ENCODE measurements at places on chromosomes 13 and 19.

DNA sequence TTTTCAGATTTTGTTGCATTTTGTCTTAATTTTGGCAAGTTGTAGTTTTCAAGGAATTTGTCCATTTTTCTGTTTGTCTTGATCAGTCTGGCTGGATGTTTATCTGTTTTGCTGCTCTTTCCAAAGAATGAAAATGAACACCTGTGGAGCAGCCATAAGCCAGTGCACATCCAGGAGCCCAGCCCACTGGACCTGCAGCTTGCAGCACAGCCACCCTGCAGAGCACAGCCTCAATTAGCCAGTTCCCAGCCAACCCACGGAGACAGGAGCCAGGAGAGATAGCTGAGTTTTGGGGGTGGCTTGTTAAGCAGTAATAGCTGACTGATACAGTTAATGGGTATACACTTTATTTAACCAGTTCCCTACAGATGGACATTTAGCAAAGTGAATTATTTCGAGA, 38.0 kb upstream of the URI1 start:
- no peak for DNase-seq

DNA sequence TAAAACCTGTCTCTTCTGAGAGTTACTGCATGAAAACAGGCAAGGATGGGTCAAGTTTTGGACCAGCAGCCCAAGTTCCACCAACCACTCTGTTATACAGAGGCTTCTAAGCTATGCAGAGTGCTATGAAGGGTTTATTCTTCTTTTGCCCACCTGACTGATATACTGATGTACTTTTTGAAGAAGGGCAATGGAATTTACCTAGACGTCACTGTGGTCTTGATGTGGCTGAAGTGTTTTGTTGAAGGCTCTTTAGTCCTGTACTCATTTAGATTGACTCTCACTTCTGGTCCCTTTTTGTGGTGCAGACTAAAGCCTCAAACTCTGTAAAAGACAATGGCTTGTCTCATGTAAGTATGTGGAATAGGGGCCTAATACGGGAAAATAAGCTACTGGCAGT, 92.0 kb downstream of the DGKH start:
- no peak for DNase-seq

- peak; percentile 77 for DNase-seq
These were observed 11.5 kb upstream of the CCDC97 start for GRCh38 chr19:41298348-41298964.

DNA sequence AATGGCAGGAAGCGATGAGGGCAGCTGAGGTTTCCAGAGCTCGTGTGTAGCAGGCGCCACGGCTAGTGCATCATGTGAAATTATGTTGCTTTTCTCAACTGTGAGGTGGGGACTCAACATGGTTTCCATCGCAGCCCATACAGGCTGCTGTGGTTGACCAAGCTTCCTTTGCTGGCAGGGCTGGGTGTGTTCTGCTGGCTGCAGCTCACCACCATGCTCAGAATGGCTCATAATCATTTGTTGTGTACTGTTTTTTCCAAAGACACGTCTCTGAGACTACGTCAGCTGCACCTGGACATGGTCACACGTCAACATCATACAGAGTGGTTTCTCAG, 16.1 kb upstream of the RASA3 start:
- DNase-seq: no peak

DNA sequence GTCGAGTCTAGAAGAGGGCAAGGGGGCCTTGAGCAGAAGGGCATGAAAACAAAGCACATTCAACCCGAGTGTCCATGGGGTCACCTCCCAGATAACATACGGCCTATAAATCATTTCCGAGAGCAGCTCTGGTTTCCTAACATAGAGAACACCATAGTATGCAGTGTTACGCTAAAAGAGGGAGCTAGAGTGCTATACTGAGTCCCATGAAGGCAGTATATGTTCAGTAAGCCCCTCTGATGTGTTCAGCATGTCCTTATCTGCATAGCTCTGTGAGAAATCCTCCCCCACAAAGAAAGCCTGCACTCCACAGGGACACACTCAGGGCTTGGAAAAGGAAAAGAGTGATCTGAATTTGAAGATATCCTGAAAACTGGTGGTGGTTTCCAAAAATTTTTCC, 175.4 kb downstream of the FLT1 start:
- DNase-seq: no peak

GRCh38 chr13:112119192-112120030, 52.5 kb downstream of the SOX1 start:
- DNase-seq: no peak

- DNase-seq: no peak
These were observed at the start of gene ATXN8OS for GRCh38 chr13:70107498-70108281. Gene ATXN8OS (plus strand): TSS chr13:70107826.

- DNase-seq: no peak
These were observed 5.9 kb upstream of the CCL25 start for GRCh38 chr19:8046569-8047165.

- no peak for DNase-seq
These were observed 2.3 kb downstream of the PPP1R15A start for GRCh38 chr19:48874303-48875135.

DNA sequence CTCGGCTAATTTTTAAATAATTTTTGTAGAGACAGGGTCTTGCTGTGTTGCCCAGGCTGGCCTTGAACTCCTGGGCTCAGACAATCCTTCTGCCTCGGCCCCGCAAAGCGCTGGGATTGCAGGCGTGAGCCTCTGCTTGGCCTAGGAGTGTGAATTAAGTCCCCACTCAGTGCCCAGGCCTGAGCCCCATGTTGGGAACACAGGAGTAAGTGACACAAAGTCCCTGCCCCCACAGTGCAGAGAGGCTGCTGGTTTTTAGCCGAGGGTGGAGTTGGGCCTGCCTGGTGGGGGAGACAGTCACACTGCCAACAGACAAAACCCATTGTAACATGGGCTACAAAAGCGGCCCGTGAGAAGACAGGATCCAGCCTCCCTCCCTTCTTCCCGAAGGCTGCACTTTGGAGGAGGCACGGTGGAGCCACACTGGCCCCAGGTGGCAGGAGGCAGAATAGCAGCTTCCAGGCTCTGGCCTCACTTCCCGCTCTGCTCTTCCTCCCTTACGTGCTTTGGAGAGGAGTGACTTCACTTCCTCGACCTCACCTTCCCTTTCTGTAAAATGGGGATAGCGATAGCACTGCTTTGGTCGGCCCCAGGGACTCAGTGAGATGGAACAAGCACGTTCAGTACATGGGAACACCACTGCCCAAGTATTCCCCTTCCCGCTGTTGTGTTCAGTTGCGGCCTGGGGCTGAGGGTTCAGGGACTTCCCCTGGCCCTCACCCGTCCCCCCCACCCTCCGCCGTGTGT, 15.2 kb upstream of the EHD2 start:
- DNase-seq: peak; percentile 66

- DNase-seq: no peak
These were observed 122.9 kb downstream of the RFC3 start for GRCh38 chr13:33940898-33941297.

- peak; percentile 69 for DNase-seq
These were observed 16.3 kb downstream of the ELAVL1 start for GRCh38 chr19:7989071-7989575.

- no peak for DNase-seq
These were observed 10.7 kb downstream of the ZNF470 start for GRCh38 chr19:56577719-56578602.

GRCh38 chr19:7360393-7360984, 11.8 kb downstream of the ARHGEF18 start:
- DNase-seq: peak; percentile 14

GRCh38 chr13:86933676-86934075, 737.5 kb upstream of the SLITRK5 start:
- no peak for DNase-seq

- no peak for DNase-seq
These were observed 68.2 kb downstream of the ARHGAP35 start for GRCh38 chr19:46928951-46929350.

- DNase-seq: no peak
These were observed 8.4 kb downstream of the CSNK1A1L start for GRCh38 chr13:37097076-37097475.

GRCh38 chr19:14580623-14581237, 2.2 kb upstream of the CLEC17A start:
- DNase-seq: no peak

DNA sequence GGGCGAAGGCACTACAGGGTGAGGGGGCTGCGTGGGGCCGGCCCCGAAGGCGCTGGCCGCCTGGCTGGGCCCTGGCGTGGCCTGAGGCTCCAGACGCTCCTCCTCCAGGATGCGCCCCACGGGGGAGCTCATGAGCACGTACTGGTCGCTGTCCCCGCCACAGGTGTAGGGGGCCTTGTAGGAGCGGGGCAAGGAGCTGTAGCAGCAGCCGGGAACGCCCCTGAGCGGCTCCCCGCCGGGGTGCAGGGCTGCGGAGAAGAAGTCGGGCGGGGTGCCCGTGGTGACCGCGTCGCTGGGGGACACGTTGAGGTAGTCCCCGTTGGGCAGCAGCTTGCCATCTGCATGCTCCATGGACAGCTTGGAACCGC, 3.0 kb downstream of the IRS2 start:
- no peak for DNase-seq

DNA sequence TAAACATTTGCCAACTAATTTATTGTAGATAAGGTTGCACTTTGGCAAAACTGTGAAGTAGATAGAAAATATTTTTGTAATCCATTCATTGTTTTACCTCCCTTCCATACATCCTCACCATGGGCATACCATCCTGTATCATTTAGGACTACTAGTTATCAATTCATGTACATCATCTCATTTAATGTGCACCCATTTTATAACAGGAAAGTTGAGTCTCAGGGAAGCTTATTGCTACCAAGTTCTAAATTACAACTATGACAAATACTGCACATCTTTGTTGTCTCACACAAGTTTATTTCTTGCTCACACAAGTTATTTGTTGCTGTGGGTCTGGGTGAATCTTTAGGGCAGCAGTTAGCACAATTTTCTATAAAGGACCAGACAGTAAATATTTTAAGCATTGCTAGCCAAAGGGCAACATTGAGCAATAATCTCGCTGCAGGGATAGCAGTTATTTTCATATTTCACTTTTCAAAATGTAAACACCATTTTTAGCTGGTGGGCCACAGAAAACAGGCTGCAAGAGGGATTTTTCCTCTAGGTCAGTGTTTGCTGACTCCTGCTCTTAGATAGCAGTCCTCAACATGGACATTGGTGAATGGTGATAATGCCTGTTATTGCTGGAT, 276.5 kb downstream of the GPC6 start:
- no peak for DNase-seq

DNA sequence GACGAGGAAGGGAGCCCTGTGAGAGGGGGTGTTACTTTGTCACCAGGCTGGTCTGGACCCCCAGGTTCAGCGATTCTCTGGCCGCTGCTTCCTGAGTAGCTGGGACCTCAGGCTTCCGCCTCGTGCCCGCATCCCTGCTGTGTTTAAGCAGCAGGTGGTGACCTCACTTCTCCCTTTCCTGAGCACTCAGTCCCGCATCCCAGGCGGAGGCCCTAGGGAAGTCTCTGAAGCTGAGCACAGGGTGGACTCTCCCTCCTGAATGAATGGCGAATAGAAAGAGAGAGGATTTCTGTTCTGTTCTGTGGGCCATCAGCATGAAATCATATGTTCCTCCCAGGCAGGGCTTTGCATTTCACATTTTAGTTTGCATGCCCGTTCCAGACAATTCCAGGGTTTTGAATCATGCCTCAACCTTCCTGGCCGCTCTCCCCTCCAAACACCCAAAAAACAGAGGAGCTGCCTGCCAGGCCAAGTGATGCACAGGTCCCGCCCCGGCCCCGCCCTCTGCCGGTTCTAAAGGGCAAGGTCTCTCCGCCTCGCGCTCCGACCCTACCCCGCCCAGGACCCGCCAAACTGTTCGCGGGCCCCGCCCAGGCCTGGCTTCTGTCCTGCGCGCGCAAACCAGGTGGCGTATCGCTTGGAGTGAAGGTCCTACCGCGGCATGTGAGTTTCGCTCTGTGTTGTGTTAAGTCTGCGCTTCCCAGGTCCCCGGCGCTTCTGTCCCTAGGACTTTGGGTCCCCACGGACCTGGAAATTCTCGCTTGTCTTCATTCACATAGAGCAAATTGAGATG, 35.1 kb upstream of the ZNF808 start:
- no peak for DNase-seq

GRCh38 chr13:71214821-71215220, 652.2 kb downstream of the DACH1 start:
- no peak for DNase-seq

All from fibroblast of lung (primary cell).